ENCODE measurements at places on chromosomes 11 and 22.

DNA sequence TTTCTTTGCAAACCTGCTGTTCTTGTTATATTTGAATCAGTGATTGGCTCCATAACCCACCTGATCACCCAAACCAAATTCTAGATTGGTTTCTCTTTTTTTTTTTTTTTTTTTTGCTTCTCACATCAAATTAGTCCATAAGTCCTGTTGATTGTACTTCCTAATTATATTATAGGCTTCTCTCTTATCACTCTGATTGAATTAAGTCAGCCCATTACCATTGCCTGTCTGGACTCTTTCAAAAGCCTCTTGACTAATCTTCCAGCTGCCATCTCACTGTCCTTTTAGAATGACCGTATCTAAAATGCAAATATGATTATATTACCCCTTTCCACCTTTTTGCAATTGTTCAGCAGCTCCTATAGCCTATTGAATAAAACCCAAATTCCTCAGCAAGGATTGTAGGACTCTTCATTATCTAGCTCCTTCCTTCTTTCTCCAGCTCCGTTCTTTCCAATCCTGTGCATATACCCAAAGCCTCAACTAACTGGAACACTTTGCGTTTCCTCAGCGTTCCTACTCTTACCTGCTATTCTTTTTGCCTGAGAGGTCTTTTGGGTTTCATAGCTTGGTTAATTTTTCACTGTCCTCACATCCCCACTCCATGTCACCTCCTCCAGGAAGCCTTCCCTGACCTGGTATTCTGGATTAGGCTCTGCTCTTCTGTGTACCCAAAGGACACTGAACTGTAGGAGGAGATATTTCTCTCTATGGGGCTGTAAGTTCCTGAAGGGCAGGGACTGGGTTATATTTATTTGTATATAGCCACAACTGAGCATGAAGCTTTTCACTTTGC lies 423.3 kb downstream of the TMEM135 start:
- no peak for DNase-seq

DNA sequence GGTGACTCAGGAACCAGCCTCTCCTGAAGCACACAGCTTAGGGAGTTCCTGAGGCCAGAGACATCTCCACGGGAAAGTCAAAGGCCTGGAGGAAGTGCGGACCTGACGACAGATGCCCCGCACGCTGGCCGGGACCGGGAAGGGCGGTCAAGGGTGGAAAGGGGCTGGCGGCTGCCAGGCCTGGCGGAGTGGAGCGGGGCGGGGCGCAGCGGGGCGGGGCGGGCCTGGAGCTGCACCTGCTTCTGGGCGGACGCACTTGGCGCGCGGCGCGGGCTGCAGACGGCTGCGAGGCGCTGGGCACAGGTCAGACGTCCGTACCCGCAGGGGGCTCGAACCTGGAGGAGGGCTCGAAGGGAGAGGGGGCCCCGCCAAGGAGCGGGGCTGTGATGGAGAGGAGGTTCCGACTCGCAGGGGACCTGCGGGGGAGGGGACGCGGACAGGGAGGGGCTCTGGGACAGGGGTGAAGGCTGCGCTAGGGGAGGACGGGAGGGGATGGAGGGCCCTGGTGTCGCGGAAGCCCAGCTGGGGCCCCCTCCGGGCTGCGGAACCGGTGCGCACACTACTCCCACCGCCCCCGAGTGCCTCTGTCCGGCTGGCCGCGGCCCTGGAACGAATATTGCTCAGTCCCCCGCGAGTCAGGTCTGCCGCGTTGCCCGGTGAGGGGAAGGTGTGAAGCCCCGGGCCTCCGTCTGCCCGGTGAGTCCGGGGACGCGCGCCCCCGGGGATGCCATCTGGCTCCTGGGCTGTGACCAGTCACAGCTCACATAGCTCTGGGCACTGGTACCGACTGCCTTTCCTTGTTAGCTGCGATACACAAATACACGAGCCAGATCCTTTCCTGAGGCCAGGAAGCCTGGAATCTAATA lies at the start of gene TMEM45B:
Gene TMEM45B, plus strand, starts transcription at position 253 of the 866 bp plus-strand sequence. CDS start 36,635 bp downstream, outside the sequence.
- no peak for DNase-seq

DNA sequence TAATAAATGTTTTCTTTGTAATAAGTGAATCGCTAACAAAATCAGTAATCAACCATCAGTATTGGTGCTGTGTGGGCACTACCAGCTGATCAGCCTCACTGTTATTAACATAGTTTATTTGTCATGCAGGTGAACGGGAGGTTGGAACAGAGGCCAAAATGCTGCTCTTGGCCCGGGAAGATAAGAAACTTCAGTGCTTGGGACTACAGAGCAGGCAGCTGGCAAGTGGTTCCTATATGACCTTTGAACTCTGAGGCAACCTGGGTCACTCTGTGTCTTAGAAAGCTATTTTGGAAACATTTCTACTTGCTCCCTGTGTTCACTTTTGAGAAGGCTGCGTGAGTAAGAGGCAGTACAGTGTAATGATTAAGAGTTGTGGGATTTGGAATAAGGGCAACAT lies 36.5 kb upstream of the DNAJB13 start:
- no peak for DNase-seq

GRCh38 chr11:1305501-1306056 lies 3.9 kb downstream of the TOLLIP start:
- no peak for DNase-seq

DNA sequence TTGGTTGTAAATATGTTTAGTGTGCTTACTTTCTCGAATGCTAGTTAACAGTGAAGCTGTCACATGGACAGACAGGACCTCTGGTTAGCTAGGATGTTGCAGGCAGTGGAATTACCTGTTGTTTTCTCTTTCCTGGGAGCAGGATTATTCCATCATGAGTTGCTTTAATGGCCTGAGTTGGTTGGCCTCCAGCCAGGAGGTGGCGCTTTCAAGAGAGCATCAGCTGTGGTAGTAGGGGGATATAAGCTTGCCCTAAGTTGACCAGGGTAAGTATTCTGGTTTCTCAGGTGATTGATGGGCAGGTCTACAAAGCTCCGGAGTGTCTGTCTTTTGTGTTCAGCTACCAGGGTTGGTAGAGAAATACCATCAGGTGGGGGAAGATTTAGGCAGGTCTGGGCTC lies 43.5 kb downstream of the NELL1 start:
- DNase-seq: no peak

- no peak for DNase-seq
Measured at GRCh38 chr22:32355760-32356159, 1.9 kb upstream of the RFPL3 start.

DNA sequence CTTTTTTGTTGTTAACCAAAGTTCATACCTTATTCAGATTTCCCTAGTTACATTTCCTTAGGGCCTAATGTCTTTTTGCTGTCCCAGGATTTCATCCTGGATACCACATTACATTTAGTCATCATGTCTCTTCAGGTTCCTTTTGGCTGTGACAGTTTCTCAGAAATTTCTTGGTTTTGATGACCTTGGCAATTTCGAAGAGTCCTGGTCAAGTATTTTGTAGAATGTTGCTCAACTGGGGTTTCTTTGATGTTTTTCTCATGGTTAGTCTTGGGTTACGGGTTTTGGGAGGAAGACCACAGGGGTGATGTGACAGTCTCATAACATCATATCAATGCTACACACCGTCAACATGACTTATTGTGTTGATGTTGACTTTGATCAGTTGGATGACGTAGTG lies 39.8 kb upstream of the FDX1 start:
- no peak for DNase-seq

GRCh38 chr11:60915248-60915914 lies 1.4 kb downstream of the TMEM109 start:
- DNase-seq: peak; percentile 73

DNA sequence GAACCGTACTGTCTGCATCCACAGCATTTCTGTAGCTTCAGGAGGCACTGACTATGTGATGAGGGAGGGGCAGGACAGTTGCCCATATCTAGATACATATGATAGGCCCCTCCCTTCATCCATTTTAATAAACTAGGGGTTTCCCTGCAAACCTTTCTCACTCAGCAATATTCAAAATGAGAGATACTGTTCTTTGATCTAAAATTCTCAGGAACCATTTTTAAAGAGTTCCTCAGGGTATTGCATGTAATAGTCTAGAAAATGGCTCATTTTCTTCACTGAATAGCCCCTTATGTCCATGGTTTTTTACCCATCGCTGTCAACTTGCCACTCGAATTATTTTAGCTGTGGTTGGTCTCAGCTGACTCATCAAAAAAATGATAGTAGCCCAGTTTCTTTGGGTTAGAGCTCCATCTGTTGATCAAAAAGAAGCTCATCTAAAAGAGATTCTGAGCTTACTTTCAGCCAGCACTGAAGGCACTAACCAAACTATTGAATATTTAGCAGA lies 37.0 kb upstream of the DNAJB7 start:
- DNase-seq: no peak

DNA sequence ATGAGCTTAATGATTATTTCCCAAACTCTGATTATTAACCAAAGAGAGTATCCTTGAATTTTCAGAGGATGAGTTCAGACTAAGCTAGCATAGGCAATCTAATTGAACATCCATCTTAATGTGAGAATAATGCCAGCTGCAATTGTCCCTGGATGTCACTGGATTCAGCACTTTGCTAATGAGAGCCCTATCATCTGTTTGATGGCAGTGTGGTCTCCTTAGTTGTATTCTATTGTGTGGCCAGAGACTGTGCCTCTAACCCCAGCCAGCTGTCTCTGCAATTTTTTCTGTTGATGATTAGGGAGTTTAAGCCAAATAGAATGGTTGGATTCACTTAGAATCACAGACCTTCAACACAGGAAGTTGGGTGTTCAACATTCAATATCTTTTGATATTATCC lies 1249.5 kb downstream of the FAM181B start:
- no peak for DNase-seq

- DNase-seq: no peak
Measured at GRCh38 chr22:45772743-45773142, 101.1 kb downstream of the ATXN10 start.

Data from H1 (cell line).